Stimulated activated CD4-positive, alpha-beta T cell treated with anti-CD3 and anti-CD28 coated beads, Interleukin-1b, Interleukin-23, amount 100 ng/mL, for 1 hour (primary cell): ENCODE measurements at places on chromosomes 3 and 15.

- DNase-seq, result peak; percentile 18
These were observed 100.0 kb upstream of the IGF1R start for GRCh38 chr15:98548139-98548971.

GRCh38 chr15:94052711-94053110 lies 178.7 kb upstream of the MCTP2 start:
- DNase-seq, result no peak

DNA sequence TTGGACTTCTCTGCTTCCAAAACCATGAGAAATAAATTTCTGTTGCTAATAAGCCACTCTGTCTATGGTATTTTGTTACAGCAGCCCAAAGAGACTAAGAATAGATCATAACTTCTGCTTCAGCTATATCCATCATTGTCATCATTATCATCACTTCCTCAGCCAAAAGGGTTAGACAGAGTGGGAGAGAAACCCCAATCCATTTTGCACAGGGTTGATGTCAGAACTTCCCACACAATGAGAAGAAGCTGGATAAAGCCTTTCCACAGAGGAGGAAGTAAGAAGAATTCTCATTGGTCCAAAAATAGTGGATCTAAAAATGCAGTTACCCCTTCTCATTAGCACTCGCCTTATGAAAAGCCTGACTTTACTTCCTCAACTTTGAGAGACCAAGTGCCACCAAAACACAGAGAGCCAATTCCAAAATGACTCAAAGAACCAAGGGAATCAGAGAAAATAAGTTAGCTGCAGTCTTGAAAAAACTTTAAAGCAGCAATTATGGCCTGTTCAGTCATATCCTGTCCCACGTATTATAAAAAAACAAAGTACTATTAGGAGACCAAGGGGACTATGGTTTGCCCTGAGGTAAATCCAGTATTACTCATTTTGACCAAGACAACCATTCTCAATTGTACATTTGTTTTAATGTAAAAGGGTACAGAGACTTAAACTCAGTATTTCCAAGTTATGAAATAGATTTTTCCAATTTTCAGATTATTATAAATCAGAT lies 80.2 kb downstream of the WNT5A start:
- DNase-seq, result no peak

GRCh38 chr3:154098376-154098775 lies 22.8 kb upstream of the ARHGEF26 start:
- no peak for DNase-seq

- no peak for DNase-seq
These were observed 118.3 kb upstream of the KCNH8 start for GRCh38 chr3:19029837-19030521.

GRCh38 chr3:104044002-104044401 lies 1322.7 kb upstream of the ALCAM start:
- DNase-seq, result no peak

- no peak for DNase-seq
These were observed 168.7 kb upstream of the STAC start for GRCh38 chr3:36211652-36211999.
